ENCODE measurements at places on chromosomes 5 and 9.

DNA sequence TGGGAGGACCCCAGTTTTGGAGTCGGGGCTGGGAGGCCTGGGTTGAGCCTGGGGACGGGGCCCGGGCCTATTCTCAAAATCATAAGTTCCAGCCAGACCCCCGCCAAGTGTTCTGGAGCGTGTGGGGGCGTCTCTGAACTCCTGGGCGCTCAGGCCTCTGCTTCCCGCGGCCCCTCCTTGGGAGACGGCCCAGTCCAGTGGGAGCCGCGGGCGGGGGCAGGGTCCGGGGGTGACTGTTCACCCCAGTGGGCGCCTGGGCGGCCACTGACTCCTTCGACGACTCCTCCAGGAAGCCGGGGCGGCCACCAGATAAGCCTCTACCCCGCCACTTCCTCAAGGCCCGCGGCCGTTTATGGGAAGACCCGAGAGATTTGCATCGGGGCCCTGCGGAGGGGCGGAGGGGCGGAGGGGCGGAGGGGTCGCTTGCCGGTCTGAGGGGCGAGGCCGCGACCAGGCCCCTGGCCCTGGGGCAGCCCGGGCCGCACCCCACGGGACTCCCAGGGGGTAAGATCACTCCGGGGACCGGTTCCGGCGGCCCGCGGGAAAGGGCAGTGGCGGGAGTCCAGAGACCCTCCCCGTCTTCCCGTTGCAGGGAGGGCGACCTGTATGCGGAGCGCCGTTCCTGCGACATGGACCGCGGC lies 655 bp downstream of the TOR4A start:
- no peak for DNase-seq

DNA sequence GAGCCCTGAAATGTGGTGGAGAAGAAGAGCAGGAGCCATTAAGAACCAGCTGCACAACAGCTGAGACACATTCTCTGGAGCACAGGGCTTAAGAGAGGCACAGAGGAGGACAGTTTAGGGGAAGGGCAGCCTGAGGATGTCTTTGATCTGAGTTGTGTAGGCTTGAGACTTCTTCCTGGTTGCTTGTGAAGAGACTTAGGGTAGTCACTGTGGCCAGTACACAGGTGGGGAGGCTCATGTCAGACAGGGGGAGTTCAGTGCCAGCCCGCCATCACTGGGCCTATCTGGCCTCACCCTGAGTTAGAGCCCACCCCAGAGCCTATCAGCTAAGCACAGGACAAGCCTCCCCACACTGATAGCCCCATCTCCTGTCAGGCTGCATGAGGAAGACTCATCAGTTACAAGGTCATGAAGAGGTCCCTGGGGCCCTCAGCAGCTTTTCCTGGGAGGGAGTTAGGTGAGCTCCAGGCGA lies 19.8 kb downstream of the SLC22A4 start:
- no peak for DNase-seq

DNA sequence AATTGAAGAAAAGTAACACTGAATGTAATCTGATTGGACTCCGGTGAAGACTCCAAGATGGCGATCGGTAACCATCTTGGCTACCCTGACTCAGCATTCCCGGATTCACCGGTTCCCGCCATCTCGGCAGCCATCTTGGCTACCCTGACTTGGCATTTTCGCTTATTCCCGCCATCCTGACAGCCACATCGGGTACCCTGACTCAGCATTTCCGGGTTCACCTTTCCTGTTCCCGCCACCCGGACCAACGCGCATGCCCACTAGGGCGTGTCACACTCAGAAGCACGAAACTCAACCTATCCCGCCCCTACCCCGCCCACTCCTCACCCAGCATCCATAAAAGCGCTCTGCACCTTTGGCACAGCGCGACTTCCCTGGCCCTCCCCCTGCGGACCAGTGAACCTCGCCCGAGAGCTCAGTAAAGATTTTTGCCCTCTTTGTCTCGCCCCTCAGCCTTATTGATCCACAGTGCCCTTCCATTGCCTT lies 17.2 kb downstream of the SPTLC1 start:
- peak; percentile 32 for DNase-seq

GRCh38 chr5:109779036-109779735 lies 89.5 kb downstream of the MAN2A1 start:
- no peak for DNase-seq

DNA sequence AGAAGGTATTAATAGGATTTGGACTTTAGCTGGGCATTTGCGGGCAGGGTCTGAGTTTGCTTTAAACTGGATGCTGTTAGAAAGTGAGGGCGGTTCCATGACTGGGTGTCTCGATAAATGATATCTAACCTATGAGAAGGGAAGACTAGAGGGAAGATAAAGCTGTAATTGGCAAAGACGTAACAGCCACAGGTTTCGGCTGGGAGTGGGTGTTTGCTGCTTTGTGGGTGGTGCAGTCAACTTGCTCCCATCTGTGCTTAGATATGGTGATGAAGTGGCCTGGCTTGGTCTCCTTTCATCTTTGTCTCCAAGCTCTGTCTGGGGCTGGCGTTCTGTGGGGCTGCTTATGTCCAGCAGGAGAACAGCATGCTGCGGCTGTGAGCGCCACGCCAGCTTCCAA lies 23.3 kb downstream of the OR2V1 start:
- DNase-seq = no peak

DNA sequence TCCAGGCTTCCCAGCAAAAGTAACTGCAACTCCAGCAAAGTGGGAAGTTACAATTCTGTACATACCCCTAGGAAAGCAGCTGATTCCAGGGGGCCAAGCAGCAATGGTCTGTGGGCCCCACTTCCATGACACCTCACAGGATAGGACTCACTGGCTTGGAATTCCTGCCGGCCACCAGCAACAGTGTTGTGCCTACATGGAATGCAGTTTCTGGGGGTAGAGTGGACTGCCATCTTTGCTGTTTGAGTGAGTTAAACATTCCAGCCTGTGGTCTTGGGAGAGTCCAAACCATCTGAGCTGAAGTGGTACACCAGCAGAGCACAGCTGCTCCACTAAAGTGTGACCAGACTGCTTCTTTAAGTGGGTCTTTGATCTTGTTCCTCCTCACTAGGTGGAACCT lies 13.4 kb upstream of the FBN2 start:
- DNase-seq = no peak

- DNase-seq = peak; percentile 65
Observed at GRCh38 chr5:149636861-149637246, 55.6 kb downstream of the ARHGEF37 start.

DNA sequence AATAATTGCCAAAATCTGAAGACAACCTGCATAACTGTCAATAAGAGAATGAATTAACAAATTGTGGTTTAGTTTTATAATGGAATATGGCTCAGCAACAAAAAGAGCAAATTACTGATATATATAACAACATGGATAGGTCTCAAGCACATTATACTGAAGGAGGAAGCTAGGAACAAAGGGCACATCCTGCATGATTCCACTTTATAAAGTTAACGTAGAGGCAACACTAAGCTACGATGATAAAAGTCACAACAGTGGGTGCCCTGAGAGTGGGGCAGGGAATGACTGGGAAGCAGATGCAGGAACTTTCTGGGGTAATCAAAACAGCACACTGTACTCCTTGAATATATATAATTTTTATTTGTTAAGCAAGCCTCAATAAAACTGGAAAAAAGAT lies 165.2 kb downstream of the RMI1 start:
- DNase-seq = no peak

GRCh38 chr9:3447788-3448187 lies 78.0 kb downstream of the RFX3 start:
- no peak for DNase-seq

All from activated CD8-positive, alpha-beta T cell treated with anti-CD3 and anti-CD28 coated beads, Interleukin-2, amount 10 ng/mL, durations not matched to agents 7 days and 5 days (primary cell).